ENCODE measurements at places on chromosomes 4 and X.

- DNase-seq, result no peak
Observed at GRCh38 chr4:72274251-72274650, 242.5 kb downstream of the NPFFR2 start.

DNA sequence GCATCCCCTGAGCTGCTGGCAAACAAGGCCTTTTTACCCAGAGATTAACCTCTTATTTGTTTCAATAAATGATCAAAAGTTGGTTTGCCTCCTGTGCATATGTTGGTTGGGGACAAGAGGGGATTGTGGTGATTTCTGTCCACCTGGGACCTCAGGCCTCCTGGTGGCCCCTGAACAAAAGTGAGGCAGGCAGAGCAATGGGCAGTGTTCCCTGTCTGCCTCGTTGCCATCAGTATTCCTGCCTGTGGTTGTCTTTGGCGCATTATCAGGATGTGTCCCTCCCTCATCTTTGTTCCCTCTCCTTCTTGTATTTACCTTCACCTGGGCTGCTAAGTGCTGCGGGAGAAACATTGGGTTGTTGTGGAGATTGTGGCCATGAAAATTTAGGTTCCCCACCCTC, 65.3 kb upstream of the DRD5 start:
- no peak for DNase-seq

DNA sequence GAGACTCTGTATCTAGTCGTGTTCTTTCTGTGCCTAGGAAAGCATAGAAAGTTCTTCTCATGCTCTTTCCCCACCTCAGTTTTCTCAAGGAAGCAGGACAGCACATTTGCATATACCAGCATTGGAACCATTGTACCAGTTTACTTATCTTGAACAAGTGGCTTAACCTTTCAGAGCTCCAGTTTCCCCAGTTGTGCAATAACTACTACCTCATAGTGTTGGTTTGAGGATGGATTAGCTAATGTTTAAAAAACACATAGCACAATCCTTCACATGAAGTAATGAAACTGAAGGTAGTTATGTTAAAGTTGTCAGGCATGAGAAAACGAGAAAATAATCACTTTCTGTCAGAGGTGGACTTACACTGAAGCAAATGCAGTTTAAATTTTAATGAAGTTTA, 92.2 kb upstream of the H2AZ1 start:
- no peak for DNase-seq

DNA sequence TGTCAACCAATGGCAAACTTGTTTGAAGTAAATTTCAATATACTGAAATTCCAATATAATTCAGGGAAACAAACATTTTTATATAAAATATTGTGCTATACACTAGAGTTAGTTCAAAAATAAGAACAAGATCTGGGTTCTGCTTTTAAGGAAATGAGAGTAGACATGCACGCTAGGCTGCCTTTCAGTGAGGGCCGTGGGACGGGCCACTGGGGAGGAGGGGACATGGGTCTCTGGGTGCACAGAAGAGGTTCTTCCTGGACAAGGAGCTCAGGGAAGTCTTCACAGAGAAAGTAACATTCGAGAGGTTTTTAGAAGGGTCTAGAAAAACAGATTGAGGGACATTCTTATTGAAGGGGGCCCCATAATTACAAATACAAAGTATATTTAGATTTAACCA, 64.4 kb downstream of the SHROOM3 start:
- DNase-seq, result no peak

DNA sequence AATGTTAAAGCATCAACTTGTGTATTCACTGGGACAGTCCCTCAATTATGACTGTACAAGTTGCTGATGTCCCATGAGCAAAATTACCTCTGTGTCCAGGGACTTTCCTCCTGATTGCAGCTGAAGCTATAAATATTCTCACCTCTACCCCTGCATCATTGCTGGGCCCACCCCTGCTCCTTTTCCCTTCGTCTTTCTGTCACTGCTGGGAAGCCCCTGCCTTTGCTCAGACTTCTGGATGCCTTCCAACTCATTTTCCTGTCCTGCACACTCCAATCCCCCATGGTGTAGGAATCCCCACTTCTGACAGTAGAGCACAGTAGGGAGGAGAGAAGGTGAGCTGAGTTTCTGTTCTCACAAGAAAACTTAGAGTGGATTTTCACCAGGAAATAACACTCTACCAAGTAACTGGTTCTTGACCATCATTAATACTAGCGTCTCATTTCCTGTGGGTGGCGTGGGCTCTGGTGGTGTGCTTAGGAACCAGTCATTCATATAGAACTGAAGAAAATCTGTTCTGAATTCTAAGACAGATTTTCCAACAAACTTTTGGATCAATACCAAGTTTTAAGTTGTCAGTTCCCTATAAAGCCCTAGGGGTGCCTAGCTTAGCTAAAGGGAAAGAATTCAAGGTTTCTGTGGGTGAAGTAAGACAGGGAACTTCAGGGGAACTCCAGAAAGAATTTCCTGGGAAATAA, 136.2 kb upstream of the MED14 start:
- DNase-seq, result peak; percentile 4

GRCh38 chr4:2734612-2735011, 21.5 kb downstream of the TNIP2 start:
- no peak for DNase-seq

GRCh38 chr4:81215931-81216330, 909 bp upstream of the PRKG2 start:
- DNase-seq, result no peak

Data from stimulated activated CD8-positive, alpha-beta memory T cell treated with anti-CD3 and anti-CD28 coated beads, Interleukin-15, amount 100 ng/mL, for 48 hours (primary cell).